ENCODE measurements at places on chromosomes 5 and 9.

GRCh38 chr5:76457674-76458485 lies 54.8 kb downstream of the IQGAP2 start:
- no peak overlapping the region for H3K4me3 ChIP-seq
- H3K27ac ChIP-seq, result no peak overlapping the region
- no peaks in the 10 kb centered on the region for H3K27me3 ChIP-seq
- DNase-seq, result no peak
- H3K4me1 ChIP-seq, result peaks cover 49% of the 10 kb centered on the region

DNA sequence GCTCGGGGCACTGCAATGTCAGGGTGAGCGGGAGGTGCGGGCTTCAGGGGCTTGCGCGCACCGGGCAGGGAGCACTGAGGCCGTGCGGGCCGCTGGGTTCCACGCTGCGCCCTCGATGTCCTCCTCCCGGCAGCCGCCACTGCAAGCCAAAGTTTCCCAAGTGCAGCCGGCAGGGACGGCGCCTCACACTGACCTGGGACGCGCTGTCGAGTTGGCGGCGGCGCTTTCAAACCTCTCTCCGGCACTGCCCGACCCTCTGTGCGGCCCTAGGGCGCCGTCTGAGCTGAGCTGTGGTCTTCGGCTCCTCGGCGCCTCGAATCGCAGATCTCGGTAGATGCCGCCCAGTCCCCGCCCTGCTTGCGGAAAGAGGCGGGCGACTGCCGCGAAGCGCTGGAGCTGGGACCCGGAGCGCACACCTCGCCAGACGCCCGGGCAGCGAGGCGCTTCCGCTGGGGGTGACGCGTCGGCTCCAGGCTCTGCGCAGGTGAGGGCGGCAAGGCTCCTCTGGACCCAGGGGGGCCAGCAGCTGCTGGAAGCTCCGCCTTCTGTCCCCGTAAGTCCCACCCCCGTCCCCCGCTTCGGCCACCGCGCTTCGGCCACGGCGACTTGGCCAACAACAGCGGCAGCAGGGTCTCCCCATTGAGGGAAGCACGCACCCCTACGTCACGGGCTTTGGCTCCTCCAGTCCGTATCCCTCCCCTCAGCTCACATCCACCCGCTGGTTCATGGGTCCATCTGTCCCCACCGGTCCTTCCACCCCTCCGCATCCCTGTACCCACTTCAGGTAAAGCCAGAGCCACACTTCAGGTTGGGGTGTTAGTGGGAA lies at the start of gene ANKRD34B:
TSS of gene ANKRD34B (minus strand) at position 320 of the 826 bp plus-strand sequence. CDS start 10,261 bp downstream, outside the sequence.
- peak; percentile 49 for DNase-seq
- H3K27me3 ChIP-seq, result peaks cover 65% of the 10 kb centered on the region
- no peak within 1 kb of the TSS for H3K27ac ChIP-seq
- H3K4me1 ChIP-seq, result peaks cover 5% of the 10 kb centered on the region
- no peaks in the 10 kb centered on the region for H3K36me3 ChIP-seq

DNA sequence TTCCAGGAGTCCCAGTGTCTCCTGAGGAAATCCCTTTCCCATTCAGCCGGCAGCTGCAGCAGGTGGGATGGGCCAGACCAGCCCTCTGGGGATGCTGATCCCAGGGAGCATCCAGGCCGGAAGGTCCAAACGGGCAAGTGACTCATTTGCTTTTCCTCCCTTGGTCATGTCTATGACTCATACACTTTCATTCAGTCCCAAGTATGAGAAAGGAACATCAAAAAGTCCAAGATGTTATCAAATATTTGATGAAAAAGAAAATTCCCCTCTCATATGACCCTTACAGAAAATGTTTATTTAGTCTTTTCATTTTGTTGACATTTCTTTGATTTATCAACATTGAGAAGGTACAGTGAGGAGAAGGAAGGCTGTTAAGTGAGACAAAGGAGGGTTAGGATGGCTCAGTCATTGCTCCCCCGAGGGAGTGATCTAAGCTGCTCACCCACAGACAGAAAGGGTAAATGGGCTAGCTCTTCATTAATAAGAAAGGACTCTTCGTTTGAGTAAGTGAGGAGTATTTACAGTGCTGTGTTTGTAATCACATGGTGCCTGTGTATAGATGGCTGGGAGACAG lies 117.6 kb upstream of the ANKRD55 start:
- peaks cover 47% of the 10 kb centered on the region for H3K4me1 ChIP-seq
- no peaks in the 10 kb centered on the region for H3K27me3 ChIP-seq
- H3K36me3 ChIP-seq, result no peaks in the 10 kb centered on the region
- H3K27ac ChIP-seq, result peak overlapping the region; percentile 9
- no peak for DNase-seq
- H3K4me3 ChIP-seq, result no peak overlapping the region

DNA sequence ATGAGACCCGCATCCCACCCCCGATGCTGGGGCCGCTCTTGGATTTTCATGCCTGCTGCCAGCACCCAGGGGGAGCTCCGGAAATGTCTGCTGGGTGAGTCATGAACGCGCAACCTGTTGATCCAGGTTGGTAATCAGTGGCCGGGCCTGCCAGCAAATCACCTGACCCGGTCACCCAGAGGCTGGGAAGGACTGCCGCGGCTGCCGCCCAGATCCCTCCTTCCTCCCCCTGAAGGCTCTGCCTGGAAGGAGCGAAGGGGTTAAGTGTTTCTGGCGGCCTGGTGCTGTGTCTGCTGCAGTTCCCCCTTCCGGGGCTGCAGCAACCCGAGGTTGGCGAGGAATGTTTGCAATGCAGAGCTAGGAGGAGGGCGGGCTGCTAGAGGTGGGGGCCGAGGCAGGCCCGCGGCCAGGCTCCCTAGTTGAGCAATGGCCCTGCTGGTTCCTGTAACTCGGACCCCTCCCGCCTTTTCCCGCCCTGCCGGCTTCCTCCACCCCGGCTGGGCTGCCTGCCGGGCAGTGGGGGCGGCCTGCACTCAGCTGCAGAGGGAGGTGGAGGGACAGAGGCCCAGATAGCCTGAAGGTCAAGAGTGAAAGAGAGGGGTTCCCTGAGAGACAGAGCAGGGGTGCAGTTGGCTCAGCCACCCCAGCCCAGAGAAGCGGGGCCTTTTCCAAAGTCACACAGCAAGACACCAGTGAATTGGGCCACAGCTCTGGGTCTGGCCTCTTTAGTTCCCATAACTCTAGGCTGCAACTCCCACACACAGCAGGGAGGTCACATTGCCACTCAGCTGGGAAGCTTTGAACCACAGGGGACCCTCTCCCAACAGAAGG lies 156.3 kb upstream of the IER5L start:
- H3K27ac ChIP-seq, result peak overlapping the region; percentile 2
- peak overlapping the region; percentile 35 for H3K4me3 ChIP-seq
- H3K27me3 ChIP-seq, result no peaks in the 10 kb centered on the region
- DNase-seq, result peak; percentile 53

DNA sequence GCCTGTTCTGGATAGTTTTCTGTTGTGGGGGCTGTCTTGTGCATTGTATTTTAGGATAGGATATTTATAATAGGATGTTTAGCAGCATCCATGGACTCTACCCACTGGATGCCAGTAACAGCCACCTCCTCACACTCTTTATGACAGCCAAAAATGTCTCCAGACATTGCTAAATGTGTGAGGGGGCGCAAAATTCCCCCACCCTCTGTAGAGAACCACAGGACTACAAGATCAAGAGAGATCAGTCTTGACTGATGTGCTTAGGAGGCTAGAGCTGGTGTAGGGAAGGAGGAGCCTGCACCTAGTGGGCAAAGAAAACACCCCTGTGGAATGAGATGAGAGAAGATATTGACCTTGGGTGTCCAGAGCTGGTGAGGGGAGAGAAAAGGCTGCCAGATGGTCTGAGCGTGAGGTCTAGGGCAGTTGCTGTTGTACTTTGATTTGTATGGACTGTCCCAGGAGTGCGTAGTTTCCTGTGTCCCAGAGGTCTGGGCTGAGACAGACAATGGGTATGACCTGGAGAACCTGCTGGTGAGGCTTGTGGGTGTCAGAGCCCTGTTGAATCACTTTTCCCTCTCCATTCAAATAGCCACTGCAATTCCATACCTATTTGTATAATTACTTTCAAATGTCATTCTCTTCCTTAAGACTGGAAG lies 16.3 kb downstream of the DAPK1 start:
- DNase-seq, result no peak
- no peak overlapping the region for H3K4me3 ChIP-seq
- H3K36me3 ChIP-seq, result no peaks in the 10 kb centered on the region
- H3K4me1 ChIP-seq, result peaks cover 2% of the 10 kb centered on the region

GRCh38 chr5:60410427-60410826 lies 289.5 kb downstream of the DEPDC1B start:
- no peaks in the 10 kb centered on the region for H3K27me3 ChIP-seq
- H3K4me1 ChIP-seq, result no peaks in the 10 kb centered on the region
- H3K27ac ChIP-seq, result no peak overlapping the region
- DNase-seq, result no peak
- no peaks in the 10 kb centered on the region for H3K36me3 ChIP-seq

GRCh38 chr5:10914741-10915480 lies 153.9 kb upstream of the DAP start:
- peaks cover 17% of the 10 kb centered on the region for H3K27me3 ChIP-seq
- no peak for DNase-seq
- H3K4me3 ChIP-seq, result no peak overlapping the region
- H3K27ac ChIP-seq, result no peak overlapping the region

GRCh38 chr5:3996707-3997336 lies 401.2 kb downstream of the IRX1 start:
- no peak overlapping the region for H3K27ac ChIP-seq
- no peaks in the 10 kb centered on the region for H3K36me3 ChIP-seq
- no peaks in the 10 kb centered on the region for H3K4me1 ChIP-seq
- no peaks in the 10 kb centered on the region for H3K27me3 ChIP-seq
- DNase-seq, result no peak

- no peak overlapping the region for H3K27ac ChIP-seq
- no peak overlapping the region for H3K4me3 ChIP-seq
- H3K4me1 ChIP-seq, result no peaks in the 10 kb centered on the region
- H3K36me3 ChIP-seq, result no peaks in the 10 kb centered on the region
- no peak for DNase-seq
Observed at GRCh38 chr5:137486707-137487106, 12.4 kb downstream of the SPOCK1 start.

DNA sequence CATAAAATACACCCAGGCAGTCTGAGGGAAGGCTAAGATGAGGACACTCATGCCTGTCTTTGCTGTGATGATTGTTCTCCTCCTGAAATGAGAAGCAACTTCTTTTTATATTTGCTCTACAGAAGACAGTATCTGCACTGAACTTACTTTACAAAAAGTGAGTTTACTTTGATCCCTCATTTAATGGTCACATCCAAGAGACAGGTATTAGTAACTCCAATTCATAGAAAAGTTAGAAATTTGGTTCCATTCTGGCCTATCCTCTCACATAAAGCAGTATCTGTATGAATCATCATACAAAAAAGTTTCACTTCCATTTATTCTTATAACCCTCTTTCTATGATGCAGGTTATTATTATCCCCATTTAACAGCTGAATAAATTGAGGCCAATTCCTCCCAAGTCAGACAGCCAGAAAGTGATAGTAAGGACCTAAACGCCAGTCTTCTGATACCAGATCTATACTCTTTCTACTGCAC lies 15.2 kb downstream of the TSTD2 start:
- no peak overlapping the region for H3K4me3 ChIP-seq
- peaks cover 17% of the 10 kb centered on the region for H3K4me1 ChIP-seq
- H3K36me3 ChIP-seq, result peaks cover 86% of the 10 kb centered on the region
- H3K27ac ChIP-seq, result peak overlapping the region; percentile 82
- DNase-seq, result no peak
- H3K27me3 ChIP-seq, result no peaks in the 10 kb centered on the region

- no peak for DNase-seq
- no peaks in the 10 kb centered on the region for H3K27me3 ChIP-seq
- H3K27ac ChIP-seq, result no peak overlapping the region
- H3K4me1 ChIP-seq, result no peaks in the 10 kb centered on the region
- H3K36me3 ChIP-seq, result no peaks in the 10 kb centered on the region
Observed at GRCh38 chr9:81237565-81238231, 451.6 kb downstream of the TLE1 start.

DNA sequence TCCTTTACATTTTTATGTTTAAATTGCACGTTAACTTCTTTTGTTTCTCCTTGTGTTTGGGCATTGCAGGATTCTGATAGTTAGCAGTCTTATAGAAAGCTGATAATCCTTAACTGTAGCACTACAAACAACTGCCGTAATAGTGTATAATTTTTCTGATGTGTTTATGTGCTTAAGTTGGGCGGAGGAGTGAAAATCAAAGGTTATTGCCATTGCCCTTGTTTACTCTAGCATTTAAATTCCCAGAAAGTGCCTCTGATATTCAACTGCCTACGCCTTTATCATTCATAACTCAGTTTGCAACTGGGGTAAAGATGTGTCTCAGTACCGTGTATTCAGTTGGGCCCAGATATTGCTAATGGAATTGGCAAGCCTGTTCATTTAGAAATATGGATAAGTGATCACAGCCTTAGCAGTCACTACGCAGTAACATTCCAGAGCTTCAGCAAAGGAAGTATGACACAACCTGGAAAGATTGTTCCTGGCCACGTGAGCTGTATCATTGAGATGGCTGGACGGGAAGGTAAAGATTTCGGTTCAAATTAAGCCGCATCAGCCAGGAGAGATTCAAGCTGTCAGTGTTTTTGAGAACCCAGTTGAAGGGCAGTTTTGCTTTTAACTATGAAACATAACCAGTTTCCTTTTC lies 28.1 kb upstream of the LRRTM2 start:
- no peak overlapping the region for H3K4me3 ChIP-seq
- H3K4me1 ChIP-seq, result peaks cover 24% of the 10 kb centered on the region
- no peak for DNase-seq

DNA sequence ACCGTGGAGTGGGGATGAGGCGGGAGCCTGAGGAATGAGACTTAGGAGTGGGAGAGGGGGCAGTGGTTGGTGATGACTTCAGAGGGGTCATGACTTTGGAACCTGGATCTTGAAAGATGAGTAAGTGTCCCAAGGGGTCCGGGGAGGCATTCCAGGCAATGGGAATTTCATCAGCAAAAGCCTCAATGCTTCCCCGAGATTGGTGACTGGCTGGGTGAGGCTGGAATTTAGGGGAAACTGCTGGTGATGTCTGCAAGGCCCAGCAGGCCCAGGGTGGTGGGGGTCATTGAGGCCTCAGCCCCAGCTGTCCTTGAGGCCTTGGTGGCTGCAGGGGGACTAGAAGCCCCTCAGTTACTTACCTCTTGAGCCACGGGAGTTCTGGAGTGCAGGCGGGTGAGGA lies 7.5 kb downstream of the NDST1 start:
- no peaks in the 10 kb centered on the region for H3K4me1 ChIP-seq
- DNase-seq, result no peak
- H3K27me3 ChIP-seq, result no peaks in the 10 kb centered on the region

- H3K4me3 ChIP-seq, result no peak overlapping the region
- H3K4me1 ChIP-seq, result peaks cover 45% of the 10 kb centered on the region
- H3K36me3 ChIP-seq, result peaks cover 43% of the 10 kb centered on the region
- no peaks in the 10 kb centered on the region for H3K27me3 ChIP-seq
- no peak overlapping the region for H3K27ac ChIP-seq
- DNase-seq, result no peak
Observed at GRCh38 chr5:180499684-180500083, 5.5 kb downstream of the CNOT6 start.

- no peaks in the 10 kb centered on the region for H3K27me3 ChIP-seq
- H3K4me1 ChIP-seq, result no peaks in the 10 kb centered on the region
- no peaks in the 10 kb centered on the region for H3K36me3 ChIP-seq
Observed at GRCh38 chr5:161001604-161002003, 149.6 kb upstream of the ATP10B start.

- H3K4me3 ChIP-seq, result no peak overlapping the region
- no peak overlapping the region for H3K27ac ChIP-seq
- no peaks in the 10 kb centered on the region for H3K27me3 ChIP-seq
- H3K4me1 ChIP-seq, result no peaks in the 10 kb centered on the region
- no peak for DNase-seq
Observed at GRCh38 chr5:78003919-78004318, 227.8 kb upstream of the TBCA start.

GRCh38 chr9:38687389-38687842 lies 32.5 kb downstream of the FAM240B start:
- H3K27me3 ChIP-seq, result peaks cover 15% of the 10 kb centered on the region
- H3K36me3 ChIP-seq, result no peaks in the 10 kb centered on the region
- DNase-seq, result peak; percentile 34
- H3K4me3 ChIP-seq, result peak overlapping the region; percentile 23
- no peak overlapping the region for H3K27ac ChIP-seq
- H3K4me1 ChIP-seq, result peaks cover 5% of the 10 kb centered on the region
